Left colon (tissue), 2 donors: ENCODE measurements at places on chromosomes 6 and 20.
A peak's percentile ranks its signal among the peaks of the same experiment; 100 is the strongest.

DNA sequence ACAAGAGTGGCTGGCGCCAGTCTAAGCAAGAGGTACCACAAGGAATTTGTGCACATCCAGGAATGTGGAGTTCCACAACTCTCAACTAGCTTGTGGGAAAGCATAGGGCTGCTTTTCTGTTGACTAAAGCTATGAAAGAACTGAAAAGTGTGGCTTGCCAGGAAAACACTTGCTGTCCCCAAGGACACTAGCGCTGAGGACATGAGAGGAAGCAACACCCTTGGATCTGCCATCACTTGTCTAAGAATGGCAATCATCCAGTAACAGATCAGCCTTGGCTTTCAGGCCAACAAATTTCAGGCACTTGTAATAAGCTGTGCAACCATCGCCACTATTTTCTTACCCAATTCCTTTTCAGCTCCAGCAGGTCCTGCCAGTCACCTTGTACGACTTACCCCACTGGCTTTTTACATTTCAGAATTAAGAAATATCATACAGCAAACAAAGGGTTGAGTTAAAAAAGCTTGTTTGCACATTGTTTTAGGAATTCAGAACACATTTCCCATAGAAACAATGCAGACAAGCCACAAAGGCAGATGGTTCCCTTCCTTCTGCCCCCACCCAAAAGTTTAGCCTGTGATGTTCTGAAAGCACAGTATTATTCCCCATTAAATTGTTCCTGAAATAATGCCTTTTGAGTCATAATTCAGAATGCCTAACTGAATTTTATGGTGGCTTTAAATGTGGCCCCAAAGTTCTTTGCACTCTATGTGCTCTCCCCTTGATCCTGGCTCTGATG, 57.9 kb upstream of the SSTR4 start:
- no peak for DNase-seq

GRCh38 chr6:44778513-44778912, 391.0 kb downstream of the CDC5L start:
- no peak for DNase-seq

GRCh38 chr20:46798430-46798829, 89.0 kb downstream of the SLC2A10 start:
- DNase-seq: no peak

- DNase-seq: no peak
These were observed 61.3 kb upstream of the NKX2-2 start for GRCh38 chr20:21575167-21575566.

GRCh38 chr20:61475729-61476128, 223.7 kb downstream of the CDH4 start:
- DNase-seq: no peak

DNA sequence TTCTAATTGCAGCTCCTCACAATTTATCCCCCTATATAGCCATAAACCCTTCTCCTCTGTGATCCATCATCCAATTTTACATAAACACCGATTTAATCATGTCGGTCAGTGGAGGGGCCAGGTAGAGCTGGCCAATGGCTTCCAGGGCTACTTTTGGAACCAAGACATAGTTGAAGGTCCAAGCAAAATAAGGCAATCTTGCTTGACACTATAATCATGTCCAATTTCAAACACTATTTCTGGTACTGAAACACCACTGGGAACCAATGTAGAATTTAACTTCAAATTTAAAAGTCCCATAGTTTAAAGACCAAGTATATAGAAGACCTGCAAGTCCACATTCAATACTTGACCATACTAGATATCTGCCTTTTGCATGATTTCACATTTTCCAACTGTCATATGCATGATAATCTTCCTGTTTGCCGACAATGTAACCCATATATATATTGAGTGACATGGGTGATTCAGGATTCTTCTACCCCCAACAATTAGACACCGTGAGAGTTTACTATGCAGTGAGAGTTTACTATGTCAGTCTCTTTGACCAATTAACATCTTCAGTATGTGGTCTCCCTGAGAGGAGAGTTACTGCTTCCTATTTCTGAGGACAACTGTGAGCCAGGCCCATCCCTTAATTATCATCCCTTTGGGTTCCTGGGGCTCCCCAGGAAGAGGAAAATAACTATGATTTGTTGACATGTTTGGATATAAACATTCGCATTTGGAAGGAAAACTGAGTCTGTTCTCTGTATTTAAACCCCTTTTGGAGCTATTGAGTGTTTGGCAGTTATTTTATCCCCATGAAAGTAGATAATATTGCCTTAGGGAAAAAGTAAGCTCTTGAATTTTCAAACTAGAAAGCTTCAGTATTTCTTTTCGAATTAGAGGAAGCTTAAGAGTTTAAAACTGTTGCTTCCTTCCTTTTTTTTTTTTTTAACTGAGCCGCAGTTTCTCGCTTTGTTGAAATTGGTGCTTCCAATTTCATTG, 31.8 kb downstream of the SAMD3 start:
- no peak for DNase-seq

DNA sequence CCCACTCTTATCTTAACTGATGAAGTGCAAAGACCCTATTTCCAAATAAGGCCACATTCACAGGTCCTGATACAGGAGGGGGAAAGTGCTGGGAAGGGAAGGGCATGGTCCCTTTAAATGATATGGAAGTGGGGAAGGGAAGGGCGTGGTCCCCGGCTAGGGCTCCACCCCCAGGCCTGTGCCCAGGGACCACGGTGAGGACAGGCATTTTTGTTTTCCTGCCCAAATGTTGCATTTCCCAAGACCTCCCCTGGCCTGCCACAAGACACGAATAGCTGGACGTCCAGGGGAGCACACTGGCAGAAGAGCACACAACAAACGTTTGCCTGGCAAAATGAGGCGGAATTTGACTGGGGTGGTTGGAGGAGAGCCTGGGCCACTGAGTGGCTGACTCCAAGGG, 16.1 kb upstream of the HFE start:
- DNase-seq: no peak

DNA sequence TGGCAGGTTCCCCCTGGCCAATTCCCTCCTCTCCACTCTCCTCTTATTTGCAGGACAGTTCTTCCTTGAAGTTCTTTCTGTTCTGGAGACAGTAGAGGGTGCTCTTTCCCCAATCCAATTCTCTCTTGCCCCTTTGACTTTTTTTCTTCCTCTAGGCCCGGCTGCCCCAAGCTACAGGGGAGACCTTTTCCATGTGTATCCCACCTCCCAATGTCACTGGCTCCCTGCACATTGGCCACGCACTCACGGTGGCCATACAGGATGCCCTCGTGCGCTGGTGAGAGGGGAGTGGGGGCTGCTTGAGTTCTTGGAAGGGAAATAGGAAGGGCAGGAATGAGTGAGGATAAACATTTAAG, 1.5 kb downstream of the VARS2 start:
- DNase-seq: peak; percentile 13

GRCh38 chr6:162538643-162539064, 188.9 kb downstream of the PRKN start:
- no peak for DNase-seq

DNA sequence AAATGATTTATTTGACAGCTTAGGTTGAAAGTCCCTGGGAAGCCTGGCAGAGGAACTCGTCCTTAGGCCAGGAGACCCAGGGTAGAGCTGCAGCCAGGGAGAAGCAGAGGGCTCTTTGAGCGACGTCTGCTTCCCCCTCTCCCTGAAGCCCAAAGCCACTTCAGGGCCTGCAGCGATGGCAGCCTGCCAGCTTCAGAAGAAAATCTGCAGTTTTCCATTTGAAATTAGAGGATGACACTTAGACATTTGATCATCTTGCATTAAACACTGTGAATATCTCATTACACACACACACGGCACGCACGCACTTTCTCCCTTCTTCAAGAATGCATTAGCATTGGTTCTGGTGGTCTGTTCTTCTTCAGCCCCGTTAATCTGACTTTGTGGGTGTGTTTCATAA, 96.5 kb downstream of the PLEKHG1 start:
- DNase-seq: no peak

DNA sequence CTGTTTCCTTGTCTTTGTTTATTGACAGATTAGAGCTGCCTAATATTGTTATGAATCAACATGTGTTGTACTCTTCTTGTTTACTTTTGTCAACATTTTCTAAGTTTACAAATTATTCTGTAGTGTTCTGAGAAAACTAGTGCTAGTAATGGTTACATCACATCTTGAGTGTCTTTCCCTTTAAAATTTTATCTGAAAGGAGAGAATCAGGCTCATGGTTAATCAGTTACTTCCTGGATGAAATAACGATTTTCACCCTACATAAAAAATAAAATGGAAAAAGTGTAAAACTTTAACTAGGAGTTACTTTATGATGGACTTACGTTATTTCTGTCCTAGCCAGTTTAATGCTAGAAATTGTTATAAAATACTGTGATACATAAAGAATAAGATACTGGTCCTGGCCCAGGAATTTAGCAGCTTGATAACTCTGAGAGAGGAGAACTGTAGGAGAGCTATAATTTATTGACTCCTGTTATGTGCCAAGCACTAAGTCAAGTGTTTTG, 26.4 kb upstream of the BMP5 start:
- DNase-seq: no peak

DNA sequence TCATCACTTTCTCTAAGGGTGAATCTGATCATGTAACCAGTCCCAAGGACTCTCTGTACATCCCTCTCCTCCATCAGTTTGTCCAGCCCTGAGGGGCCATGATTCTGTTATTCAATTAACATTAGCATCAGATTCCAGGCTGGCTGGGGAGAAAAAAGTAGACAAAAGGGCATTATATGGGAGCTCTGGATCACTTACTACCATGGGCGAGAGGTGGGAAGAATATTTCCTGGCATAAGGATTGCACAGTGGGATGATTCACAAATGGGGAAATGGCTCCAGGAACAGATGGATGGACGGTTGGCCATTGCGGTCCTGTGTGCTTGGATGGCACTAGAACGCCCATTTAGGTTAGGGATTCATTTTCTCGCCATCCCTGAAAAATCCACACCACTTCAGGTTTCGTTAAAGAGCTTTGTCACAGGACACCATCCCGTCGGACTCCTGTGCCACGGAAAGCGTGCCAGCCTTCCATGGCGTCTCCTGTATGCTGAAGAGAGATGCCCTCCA, 112.6 kb downstream of the THBS2 start:
- DNase-seq: no peak
